ENCODE measurements at places on chromosomes 12 and 14.

- DNase-seq, result no peak
Measured at GRCh38 chr12:97760601-97761000, 298.0 kb downstream of the RMST start.

- peak; percentile 40 for DNase-seq
Measured at GRCh38 chr12:12562016-12562483, 613 bp downstream of the DUSP16 start.

DNA sequence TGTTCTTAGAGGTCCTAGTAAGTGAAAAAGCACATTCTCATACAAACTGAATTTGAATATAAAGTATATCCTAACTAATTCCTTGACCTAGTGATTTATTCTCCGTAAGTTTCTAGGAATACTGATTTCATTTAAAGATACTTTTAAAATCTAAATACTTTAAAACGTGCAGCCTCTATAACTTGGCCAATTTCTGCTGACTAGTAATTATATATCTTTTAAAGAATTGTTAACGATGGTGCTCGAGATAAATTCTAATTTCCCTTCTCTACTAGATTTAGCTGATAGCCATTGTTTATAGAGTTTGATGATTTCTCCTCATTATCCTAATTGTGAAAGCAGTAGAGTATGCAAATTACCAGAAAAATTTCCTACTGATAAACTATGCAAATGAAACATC, 257.9 kb downstream of the ADAMTS20 start:
- no peak for DNase-seq

DNA sequence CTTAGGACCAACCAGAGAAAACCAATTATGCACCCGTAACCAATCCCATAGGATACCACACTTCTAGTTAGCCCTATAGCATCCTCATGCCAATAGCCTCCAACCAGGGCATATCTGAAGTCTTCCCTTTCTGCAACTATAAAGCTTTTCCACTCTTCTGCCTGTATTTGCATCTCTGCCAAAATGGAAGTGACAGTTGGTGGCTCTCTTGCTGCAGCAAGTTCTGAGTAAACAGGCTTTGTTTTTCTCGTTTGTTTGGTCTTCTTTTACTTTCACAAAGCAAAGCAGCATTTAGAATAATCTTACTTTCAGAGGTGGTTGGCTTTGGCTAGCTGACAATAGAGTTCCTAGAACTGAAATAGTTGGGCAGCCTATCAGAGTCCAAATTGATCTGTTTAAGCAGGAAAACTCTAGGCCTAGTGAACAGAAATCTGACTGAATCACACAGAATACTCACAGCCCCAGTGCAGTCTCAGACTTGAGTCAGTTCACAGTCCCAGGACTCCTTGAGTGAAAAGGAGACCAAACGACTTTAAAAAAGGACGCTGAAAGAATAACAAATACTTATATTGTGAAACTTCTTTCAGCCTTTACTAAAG, 1029.7 kb upstream of the LRFN5 start:
- no peak for DNase-seq

GRCh38 chr14:105867961-105868599, 341.7 kb downstream of the TMEM121 start:
- DNase-seq, result no peak

DNA sequence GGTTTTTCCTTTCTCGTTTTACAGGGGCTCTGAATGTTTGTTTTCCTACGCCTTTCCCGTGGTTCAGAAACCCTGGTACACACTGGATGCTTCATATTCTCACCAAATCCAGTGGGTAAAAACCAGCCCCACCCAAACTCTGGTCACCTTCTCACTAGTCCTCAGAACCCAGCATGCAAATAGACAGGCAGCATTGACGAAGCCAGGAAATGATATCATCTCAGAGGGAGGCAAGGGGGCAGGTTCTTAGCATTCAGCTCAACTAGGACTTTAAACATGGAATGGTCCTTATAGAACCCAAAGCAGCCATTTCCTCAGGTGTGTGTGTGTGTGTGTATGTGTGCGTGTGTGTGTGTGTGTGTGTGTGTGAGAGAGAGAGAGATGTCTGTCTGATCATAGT, 142.0 kb downstream of the KCNK10 start:
- DNase-seq, result peak; percentile 13

- DNase-seq, result no peak
Measured at GRCh38 chr12:61355105-61355504, 905.1 kb upstream of the USP15 start.

- DNase-seq, result no peak
Measured at GRCh38 chr12:64099397-64099796, 122.7 kb downstream of the KICS2 start.

GRCh38 chr12:68490476-68490875, 120.2 kb upstream of the RAP1B start:
- no peak for DNase-seq
